Daoy (cell line): ENCODE measurements at places on chromosomes 11 and 22. TPM values are rescaled to one million over a fixed set of nuclear protein-coding genes. Genes with fewer than 3 reads are reported as not detected.

MS4A3 gene
- not detected in 2 replicates for total RNA-seq

KDM4D gene
- total RNA-seq = 3.4 and 4.4 TPM in 2 replicates

IGF2 gene
- total RNA-seq = 0.29 and 0.45 TPM in 2 replicates

FREY1 gene
- 0.23 and 0.39 TPM in 2 replicates for total RNA-seq

CDC42EP1 gene
- 11.8 and 13.1 TPM in 2 replicates for total RNA-seq

DNA sequence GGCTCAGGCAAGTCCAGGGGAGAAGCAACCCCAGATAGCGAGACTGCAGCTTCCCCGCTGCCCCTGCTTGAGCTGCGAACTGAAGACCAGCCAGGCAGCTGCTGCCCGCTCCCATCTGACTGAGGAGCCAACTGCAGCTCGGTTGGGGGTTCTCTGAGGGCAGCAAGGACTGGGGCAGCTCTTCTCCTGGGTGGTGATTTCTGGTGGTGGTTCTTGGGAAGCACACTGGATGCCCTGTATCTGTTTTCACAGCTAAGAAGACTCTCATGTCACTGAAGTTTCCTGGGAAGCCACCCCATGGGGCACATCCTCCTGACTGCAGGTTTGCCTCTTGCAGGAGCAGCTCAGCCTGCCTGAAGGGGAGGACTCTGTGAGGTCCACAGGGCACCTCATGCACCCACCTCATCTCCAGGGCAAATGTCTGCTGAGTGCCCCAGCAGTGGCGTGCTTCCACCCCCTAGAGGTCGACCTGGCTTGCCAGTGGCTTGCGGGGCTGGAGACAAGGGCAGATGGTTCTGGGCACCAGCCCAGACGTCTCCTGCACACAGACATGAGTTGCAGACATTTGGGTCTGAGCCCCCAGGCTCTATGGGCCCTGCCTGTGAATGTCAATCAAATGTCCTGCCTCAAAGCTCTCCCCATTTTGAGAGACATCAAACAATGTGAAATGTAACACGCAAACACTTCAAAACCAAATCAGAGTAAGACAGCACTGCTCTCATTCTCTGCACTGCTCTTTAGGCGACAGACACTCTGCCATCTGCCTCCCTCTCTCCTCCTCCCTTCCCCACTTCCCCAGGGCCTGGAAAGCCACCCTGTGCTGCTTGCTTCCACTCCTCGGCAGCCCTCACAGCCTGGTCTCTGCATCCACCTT, 800.9 kb downstream of the BRD1 start:
- DNase-seq = peak; percentile 30

DNA sequence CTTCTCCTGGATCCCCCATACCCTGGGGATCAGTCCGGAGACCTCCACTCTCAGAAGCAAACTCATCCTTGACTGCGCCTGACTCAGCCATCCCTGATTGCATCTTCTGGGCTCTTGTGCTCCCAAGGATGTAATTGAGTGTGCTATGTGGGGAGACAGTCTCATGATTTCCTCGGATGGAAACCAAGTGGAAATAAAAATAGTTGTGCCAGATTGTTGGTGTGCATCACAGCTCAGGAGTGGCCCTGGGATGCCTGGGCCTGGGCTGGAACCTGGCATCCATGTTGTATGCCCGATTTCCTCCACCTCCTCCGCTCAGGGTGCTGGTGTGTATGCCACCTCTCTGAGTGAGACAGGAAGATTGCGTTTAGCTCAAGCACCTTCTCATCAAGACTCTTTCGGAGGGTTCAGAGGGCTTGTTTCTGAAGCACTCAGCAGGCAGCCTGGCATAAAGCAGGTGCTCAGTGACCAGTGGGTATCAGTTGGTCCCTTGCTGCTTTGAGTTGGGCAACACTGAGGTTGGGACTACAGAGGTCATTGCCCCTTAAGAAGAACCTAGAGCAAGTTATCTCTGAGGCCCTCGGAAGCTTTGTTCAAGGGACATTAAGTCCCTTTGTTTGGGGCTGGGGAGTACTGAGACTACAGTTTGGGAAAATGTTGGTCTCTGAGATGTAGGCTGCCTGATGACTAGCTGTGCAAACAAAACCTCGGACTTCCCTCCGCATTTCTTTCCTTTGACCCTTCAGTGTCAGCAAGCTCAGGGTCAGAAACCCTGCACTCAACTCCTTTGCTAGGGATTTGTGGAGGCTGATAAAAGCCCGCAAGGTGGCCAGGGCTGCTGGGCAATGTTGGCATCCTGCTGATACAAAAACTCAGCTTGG, 24.8 kb upstream of the MICAL2 start:
- peak; percentile 50 for DNase-seq

DNA sequence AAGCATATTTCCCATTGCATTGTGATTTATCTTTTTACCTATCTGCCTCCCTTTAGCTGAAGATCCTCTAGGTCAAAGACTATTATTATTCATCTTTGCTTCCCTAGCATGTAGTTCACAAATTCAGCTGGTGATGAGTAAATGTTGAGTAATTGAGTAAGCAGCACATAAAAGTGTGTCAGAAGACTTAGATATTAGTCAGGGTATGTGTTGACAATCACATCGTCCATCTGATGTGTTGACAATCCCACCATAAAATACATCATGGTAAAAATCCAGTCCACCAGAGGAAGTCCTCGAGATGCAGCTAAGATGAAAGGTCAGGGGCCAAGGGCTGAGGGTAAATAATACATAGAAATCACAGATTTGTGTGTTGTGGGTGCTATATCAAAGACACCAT, 22.9 kb upstream of the ABTB2 start:
- peak; percentile 68 for DNase-seq

DNA sequence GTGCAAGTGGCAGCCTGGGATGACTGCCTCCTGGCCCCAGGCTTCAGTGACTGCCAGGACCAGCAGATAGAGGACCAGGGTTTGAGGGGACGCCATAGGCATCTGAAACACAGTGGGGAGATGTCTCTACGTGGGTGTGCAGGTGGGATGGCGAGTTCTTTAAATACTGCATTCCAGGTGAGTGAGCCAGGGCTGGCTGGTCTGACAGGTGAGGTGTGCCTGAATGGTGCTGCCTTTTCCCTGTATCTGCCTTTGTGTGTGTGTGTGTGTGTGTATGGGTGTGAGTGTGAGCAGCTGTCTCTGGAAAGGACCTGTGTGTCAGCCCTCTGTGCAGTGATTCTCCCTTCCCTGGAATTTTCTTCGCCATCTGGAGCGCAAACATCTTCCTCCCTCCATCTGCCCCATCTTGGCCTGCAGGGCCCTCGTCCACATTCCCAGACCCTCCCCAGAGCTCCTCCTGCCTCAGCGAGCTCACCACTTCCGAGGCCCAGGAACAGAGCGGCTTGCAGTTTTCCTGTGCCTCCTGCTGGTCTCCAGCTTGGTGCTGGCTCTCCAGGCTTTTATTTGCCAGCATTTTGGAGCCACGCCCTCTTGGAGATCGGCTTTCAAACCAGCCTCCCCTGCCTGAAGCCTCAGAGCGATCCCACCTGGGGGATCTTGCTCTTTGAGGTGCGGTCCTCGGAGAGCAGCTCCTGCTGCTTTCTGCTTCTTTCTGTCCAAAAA, at the start of gene GPHA2:
GPHA2 (minus strand) TSS at position 535 of the 723 bp plus-strand sequence; CDS start at position 102, 433 bp downstream.
- no peak for DNase-seq

DNA sequence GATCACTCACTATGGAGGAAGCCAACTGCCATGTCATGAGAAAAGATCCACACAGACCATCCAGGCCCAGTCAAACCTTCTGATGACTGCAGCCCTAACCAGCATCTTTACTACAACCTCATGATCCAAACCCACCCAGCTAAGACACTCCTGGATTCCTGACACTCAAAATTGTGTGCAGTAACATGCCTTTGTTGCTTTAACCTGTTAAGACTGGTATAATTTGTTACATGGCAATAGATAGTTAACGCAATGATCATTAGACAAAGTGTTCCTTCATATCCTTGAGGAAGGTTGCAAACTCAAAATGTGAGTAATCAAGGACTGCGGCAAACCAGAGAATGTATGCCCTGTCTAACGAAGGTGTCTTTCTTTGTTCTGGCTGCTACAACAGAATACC, 47.1 kb upstream of the CSNK2A3 start:
- no peak for DNase-seq

GRCh38 chr11:78821371-78822306, 247.0 kb upstream of the NARS2 start:
- no peak for DNase-seq

DNA sequence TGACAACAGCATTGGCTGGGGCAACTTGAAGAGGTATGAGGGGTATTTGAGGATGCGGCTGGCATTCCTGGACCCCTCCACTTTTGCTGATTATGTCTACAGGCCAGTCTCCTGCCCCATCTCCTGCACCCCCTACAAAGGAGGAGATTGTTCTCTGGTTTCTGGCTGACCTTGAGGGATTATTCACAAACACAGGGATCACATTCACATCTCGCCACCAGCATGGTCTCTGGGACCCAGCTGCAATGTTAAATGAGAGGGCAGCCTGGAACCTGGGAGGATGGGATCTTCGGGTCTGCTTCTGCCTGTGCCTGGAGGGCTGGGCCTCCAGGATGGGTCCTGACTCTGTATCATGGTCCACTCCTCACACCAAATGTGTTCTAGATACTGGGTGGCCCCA, 32.8 kb upstream of the MYEOV start:
- no peak for DNase-seq

- DNase-seq = no peak
Observed at GRCh38 chr11:10600570-10601248, 32.2 kb upstream of the LYVE1 start.

DNA sequence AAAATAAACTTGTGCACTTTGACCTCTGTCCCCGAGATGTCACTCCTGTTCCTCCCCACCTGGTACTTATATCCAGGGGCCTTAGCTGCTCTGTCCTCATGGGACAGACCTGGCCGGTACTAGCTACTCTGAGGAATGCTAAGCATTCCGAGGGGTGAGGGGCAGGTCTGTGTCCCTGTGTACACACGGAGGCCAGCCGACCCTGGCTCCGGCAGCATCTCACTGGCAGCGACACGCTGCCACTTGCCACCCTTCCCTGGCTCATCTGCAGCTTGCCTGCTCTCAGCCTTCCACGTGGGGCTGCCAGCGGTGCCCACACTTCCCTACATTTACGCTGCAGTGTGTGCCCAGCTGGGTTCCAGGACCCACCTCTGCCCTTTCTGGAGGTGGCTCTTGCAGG, 21.6 kb upstream of the TEF start:
- DNase-seq = no peak

- DNase-seq = no peak
Observed at GRCh38 chr11:38510041-38510440, 1912.0 kb upstream of the RAG2 start.

- peak; percentile 97 for DNase-seq
Observed at GRCh38 chr11:66344550-66345315, at the start of gene BRMS1. Gene BRMS1, minus strand, starts transcription at chr11:66345104. Its CDS starts 2,870 bp downstream, at chr11:66342234.

DNA sequence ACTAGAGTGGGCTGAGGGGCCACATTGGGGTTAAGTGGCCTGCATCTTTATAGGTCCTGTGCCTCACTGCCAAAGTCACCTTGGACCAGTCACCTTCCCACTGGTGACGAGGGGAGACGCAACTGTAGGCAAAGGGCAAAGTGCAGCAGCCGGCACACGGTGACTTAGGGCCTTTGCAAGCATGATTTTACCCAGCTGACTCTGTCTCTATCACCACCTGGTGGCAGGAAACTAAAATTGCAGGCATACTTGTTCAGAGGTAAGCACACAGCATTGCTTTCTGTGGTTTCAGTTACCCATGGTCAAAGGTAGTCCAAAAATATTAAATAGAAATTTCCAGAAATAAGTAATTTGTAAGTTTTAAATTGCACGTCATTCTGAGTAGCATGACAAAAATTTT, 1164.4 kb downstream of the BRD1 start:
- no peak for DNase-seq

GRCh38 chr11:114386131-114386530, 14.2 kb downstream of the C11orf71 start:
- DNase-seq = no peak

DNA sequence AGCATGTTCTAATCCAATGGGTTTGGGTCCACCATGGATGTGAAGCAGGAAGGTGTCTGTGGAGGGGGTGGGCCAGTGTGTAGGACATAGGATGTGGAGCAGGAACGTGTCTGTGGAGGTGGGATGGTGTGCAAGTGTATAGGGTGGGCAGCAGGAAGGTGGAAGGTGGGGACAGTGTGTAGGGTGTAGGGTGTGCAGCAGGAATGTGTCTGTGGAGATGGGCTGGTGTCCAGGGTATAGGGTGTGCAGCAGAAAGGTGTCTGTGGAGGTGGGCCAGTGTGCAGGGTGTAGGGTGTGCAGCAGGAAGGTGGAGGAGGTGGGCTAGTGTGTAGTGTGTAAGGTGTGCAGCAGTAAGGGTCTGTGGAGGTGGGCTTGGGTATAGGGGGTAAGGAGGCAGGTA, 1068.0 kb downstream of the NTM start:
- DNase-seq = no peak

GRCh38 chr11:68372114-68372513, 59.7 kb downstream of the LRP5 start:
- DNase-seq = no peak

DNA sequence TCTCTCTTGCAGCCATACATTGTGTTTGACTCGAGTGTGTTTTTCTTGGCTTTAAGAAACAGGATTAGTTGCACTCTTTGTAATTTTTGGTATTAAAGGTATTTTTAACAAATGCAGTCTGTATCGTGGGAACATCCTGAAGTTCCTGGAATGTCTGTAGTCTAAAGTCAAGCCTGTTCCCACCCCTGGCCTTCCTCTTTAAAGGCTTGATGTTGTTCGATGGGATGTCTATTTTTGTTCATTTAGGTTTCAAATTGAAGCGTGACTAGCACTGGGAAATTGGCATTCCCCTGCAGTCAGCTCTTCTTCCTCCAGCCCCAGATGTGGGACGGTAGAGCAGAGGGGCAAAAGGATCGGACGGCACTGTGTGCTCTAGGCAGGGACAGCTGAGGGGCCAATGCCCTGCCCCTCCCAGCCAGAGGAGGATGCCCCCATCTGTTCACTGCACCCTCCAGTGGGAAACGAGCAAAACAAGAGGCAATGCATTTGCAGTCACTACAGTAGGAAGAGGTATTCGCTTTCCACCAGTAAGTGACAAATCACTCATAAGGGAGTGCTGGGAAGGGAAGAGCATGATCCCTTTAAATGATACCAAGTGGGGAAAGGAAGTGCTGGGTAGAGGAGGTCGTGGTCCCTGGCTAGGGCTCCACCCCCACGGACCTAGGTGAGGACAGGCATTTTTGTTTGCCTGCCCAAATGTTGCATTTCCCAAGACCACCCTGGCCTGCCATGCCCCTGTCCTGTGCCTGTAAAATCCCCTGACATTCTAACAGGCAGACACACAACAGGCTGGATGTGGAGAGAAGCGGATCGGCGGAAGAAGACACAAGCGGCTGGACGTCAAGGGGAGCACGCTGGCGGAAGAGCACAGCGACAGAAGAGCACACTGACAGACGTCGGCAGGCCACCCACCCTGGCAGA, 47.4 kb upstream of the SEPTIN5 start:
- no peak for DNase-seq

GRCh38 chr11:110156503-110156902, 63.3 kb downstream of the ZC3H12C start:
- no peak for DNase-seq
